ENCODE measurements at places on chromosomes 2 and 18. TPM values are rescaled to one million over a fixed set of nuclear protein-coding genes. Genes with fewer than 3 reads are reported as not detected.

The CNGA3 gene
- not detected for total RNA-seq

The COPS8 gene
- total RNA-seq = 142 TPM

The PRKAG3 gene
- not detected for total RNA-seq

The RUFY4 gene
- total RNA-seq = not detected

The MRO gene
- 0.02 TPM for total RNA-seq

The SANBR gene
- 5.3 TPM for total RNA-seq

The COL6A3 gene
- 254 TPM for total RNA-seq

The TUBA3E gene
- total RNA-seq = 11.1 TPM

The ACADL gene
- total RNA-seq = not detected
